ENCODE measurements at places on chromosomes 12 and 14. TPM values are rescaled to one million over a fixed set of nuclear protein-coding genes. Genes with fewer than 3 reads are reported as not detected.

The KLRK1 gene
- polyA plus RNA-seq: 1.1 TPM

The KERA gene
- 0.08 TPM for polyA plus RNA-seq

The ADAMTS20 gene
- polyA plus RNA-seq: 0.64 TPM

The INSM2 gene
- not detected for polyA plus RNA-seq

The TRHDE gene
- 21.1 TPM for polyA plus RNA-seq

The SALL2 gene
- 62.4 TPM for polyA plus RNA-seq

The RHOJ gene
- polyA plus RNA-seq: 24.8 TPM

The SLC41A2 gene
- 4.8 TPM for polyA plus RNA-seq

The CMKLR1 gene
- 4.3 TPM for polyA plus RNA-seq

The KITLG gene
- 34.4 TPM for polyA plus RNA-seq

The SOAT2 gene
- polyA plus RNA-seq: 3.1 TPM
